Mesothelial cell of epicardium (in vitro differentiated cells): ENCODE measurements at places on chromosomes 4 and X. TPM values are rescaled to one million over a fixed set of nuclear protein-coding genes. Genes with fewer than 3 reads are reported as not detected.

The SHROOM4 gene
- 15.1 to 15.4 TPM (median 15.4 TPM) in 3 replicates for total RNA-seq

The CCDC158 gene
- not detected in 3 replicates for total RNA-seq

DNA sequence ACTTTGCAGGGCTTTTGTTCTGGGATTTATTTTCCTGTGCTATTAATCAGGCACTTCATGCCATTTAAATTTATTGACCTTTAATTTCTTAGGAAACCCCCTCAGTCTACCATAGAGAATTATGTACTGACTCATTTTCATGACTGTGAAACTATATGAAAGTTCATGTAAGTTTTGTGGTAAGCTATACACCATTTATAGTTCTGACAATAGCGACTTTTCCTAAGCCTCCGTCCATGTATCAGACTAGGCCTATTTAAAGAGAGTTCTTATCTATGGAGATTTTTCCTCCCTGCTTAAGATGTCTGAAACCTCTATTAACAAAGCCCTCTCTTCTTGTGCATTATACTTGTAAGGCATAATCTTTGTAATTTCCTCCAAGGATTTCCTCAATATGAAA is 111.6 kb downstream of the AFF2 start:
- H3K4me1 ChIP-seq: peaks cover 14% of the 10 kb centered on the region
- H3K36me3 ChIP-seq: no peaks in the 10 kb centered on the region
- H3K4me3 ChIP-seq: no peak overlapping the region
- H3K27me3 ChIP-seq: no peaks in the 10 kb centered on the region
- H3K27ac ChIP-seq: no peak overlapping the region

DNA sequence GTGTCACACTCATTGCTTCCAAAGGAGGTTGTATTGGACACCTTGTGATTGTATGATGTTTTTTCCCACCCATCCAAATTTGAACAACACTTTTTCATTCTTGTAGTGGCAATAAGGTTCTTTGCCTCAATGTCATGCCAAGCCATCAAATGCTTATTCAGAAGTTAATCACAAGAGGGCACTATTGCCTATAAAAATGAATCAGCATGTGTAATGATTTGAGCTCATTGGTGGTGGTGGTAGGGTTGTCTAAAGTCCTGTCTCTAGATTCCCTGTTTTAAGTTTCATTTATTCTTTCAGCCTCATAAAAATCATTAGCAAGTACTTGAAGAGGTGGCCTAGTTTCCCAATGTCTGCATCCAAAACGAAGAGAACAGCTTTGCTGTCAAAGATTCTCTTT is 37.0 kb downstream of the IRS4 start:
- H3K27me3 ChIP-seq: no peaks in the 10 kb centered on the region
- H3K4me1 ChIP-seq: no peaks in the 10 kb centered on the region
- peaks cover 10% of the 10 kb centered on the region for H3K36me3 ChIP-seq
- no peak for DNase-seq

GRCh38 chrX:13742397-13743176 is 8.0 kb downstream of the OFD1 start:
- H3K4me3 ChIP-seq: no peak overlapping the region
- peaks cover 4% of the 10 kb centered on the region for H3K36me3 ChIP-seq
- H3K27me3 ChIP-seq: no peaks in the 10 kb centered on the region
- H3K4me1 ChIP-seq: no peaks in the 10 kb centered on the region
- DNase-seq: no peak

GRCh38 chr4:16140879-16141249 is 57.0 kb upstream of the PROM1 start:
- peaks cover 3% of the 10 kb centered on the region for H3K27me3 ChIP-seq
- H3K4me3 ChIP-seq: no peak overlapping the region
- no peaks in the 10 kb centered on the region for H3K36me3 ChIP-seq

DNA sequence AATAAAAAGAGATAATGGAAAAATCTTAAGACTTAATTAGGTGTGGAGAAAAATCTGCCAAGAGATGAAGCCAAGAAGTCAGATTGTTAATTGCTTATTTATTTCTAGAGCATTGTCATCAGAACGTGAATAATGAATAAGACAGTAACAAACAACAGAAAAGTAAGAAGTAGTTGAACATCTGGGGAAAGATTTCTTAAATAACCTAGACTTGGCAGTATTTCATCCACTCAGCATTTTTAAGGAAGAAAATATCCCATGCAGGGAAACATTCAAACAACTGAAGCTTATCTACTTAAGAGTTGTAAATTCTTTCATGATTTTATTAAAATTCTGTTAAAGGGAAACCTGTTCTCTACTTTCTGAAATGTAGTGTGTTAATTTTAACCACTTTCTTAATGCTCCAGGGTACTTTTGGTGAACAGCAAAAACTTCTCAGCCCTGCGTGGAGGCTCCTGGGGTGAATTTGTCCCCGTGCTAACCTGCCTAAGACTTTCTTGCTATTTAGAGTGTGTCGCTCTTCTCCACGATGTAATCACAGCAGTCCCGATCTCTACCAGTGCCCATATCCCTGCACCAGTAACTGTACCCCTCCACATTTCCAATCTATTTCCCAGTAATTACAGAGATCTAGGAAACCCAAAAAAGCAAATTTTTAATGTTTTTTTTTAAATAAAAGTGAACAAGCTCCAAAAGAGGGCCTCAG is 124.6 kb downstream of the CORIN start:
- H3K27ac ChIP-seq: no peak overlapping the region
- DNase-seq: no peak
- peaks cover 2% of the 10 kb centered on the region for H3K27me3 ChIP-seq

DNA sequence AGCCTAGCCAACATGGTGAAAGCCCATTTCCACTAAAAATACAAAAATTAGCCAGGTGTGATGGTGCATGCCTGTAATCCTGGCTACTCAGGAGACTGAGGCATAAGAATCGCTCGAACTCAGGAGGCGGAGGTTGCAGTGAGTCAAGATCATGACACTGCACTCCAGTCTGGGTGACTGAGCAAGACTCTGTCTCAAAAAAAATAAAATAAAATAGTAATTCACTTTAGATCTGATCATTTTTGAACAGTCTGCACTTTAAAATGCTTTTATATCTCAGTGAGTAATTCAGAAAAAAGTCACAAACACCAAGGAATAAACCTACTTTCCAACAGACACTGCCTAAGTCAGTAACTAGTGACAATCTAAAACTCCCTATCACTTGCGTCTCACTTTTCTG is 25.6 kb upstream of the CORIN start:
- DNase-seq: no peak
- H3K27me3 ChIP-seq: no peaks in the 10 kb centered on the region
- no peaks in the 10 kb centered on the region for H3K4me1 ChIP-seq
- H3K36me3 ChIP-seq: peaks cover 35% of the 10 kb centered on the region
- H3K27ac ChIP-seq: no peak overlapping the region
